ENCODE measurements at places on chromosomes 4 and X.
A peak's percentile ranks its signal among the peaks of the same experiment; 100 is the strongest.

GRCh38 chr4:126269106-126269505 lies 954.4 kb downstream of the FAT4 start:
- H3K4me1 ChIP-seq, result no peaks in the 10 kb centered on the region
- no peak for DNase-seq
- no peak overlapping the region for H3K27ac ChIP-seq
- no peak overlapping the region for H3K4me3 ChIP-seq

DNA sequence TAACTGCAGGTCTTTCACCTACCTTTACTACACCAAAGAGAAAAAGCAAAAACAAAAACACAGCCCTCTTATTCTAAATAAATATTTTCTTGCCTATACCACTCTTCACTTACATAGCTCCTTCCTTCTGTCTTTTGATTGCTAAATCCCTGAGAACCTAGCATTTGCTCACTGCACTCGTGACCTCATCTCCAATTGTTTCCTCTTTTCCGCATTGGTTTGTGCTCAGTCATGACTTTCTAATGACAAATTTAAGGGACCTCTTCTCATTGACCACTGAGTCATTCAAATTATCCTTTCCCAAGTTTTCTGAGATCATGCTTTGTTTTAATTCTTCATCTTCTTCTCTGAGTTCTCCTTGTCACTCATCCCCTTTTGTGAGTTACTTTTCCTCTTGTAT lies 1697.1 kb downstream of the STIM2 start:
- H3K36me3 ChIP-seq, result no peaks in the 10 kb centered on the region
- H3K4me3 ChIP-seq, result no peak overlapping the region
- no peaks in the 10 kb centered on the region for H3K27me3 ChIP-seq
- DNase-seq, result no peak
- H3K27ac ChIP-seq, result no peak overlapping the region

- H3K36me3 ChIP-seq, result no peaks in the 10 kb centered on the region
- no peak for DNase-seq
- H3K4me3 ChIP-seq, result no peak overlapping the region
Observed at GRCh38 chr4:24764345-24764744, 31.0 kb upstream of the SOD3 start.

DNA sequence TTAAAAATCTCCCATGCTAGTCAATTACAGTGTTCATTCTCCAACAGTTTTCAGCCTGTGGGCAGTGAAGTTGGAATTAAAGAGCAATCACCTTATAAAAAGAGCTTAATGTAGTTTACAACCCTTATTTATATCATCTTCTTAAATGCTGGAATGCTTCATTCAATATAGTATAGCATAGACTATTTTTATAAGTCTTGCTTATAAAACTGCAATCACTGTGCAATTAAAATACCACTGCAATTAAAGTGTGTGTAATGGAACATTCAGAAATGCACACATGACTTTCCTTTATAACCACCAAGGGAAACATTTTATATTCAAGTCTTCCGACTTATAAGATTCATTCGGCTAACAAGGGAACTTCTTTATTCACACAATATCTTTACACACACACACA lies 16.4 kb upstream of the DCAF8L1 start:
- no peak overlapping the region for H3K27ac ChIP-seq
- H3K36me3 ChIP-seq, result no peaks in the 10 kb centered on the region
- H3K4me1 ChIP-seq, result no peaks in the 10 kb centered on the region
- no peak overlapping the region for H3K4me3 ChIP-seq
- H3K27me3 ChIP-seq, result no peaks in the 10 kb centered on the region

- H3K36me3 ChIP-seq, result no peaks in the 10 kb centered on the region
- no peak overlapping the region for H3K4me3 ChIP-seq
- no peak overlapping the region for H3K27ac ChIP-seq
- no peak for DNase-seq
- H3K4me1 ChIP-seq, result no peaks in the 10 kb centered on the region
Observed at GRCh38 chr4:174449944-174450785, 72.1 kb downstream of the HPGD start.

DNA sequence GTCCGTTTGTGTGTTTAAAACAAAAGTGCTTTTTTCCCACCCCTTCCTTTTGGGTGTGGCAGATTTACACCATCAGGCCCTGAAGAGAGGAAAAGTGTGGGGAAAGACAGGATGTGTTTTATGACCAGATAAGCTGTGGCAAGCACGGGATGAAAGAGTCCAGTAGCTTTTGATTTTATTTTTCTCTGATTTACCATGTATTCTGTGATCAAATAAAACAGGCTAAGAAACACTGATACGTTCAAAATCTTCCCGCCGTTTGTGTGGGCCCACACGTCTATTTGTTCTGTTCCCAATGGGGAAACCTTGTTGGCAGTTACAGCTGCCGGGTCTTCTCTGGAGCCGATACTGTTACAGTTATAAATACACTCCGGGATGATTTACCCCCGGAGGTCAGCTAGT lies 10.8 kb downstream of the LRP2BP start:
- peaks cover 16% of the 10 kb centered on the region for H3K27me3 ChIP-seq
- H3K27ac ChIP-seq, result no peak overlapping the region
- H3K4me3 ChIP-seq, result no peak overlapping the region
- H3K36me3 ChIP-seq, result peaks cover 6% of the 10 kb centered on the region
- H3K4me1 ChIP-seq, result peaks cover 9% of the 10 kb centered on the region

DNA sequence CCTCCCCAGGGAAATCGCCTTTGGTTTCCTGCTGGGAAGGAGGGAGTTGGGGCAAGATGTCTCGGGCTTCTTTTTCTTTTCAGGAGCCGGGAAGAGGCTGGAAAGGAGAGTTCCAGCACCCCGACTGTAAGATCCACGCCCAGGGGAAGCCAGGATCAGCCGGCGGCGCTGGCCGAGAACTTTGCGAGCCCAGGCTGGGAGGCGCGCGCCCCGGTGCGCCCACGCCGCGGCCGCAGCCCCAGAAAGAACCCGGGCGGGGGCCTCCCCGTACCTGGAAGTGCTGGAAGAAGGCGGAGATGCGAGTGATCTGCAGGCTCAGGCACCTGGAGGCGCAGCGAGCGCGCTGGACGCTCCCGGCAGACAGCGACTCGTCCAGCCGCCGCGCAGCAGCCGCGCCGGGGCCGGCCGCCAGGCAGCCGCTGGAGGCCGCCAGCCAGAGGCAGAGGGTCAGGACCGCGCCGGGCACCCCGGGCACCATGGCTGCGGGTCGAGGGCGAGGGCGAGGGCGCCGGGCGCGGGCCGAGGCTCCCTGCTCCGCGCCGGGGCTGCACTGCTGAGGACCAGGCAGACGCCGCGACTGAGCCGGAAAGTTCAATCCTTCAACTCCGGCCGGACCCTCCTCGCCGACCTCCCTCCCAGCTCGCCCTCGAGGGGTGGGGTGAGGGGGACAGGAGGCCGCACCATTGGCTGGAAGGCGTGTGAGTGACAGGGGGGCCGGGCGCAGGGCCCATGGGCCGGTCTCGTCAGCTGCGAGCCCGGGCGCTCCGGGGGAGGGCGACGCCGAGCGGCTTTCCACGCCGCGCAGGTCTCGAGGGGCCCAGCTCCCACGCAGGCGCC lies at the start of gene ANOS1:
TSS of gene ANOS1 (minus strand) at position 579 of the 837 bp plus-strand sequence. CDS start at position 478, 101 bp downstream.
- H3K36me3 ChIP-seq, result no peaks in the 10 kb centered on the region
- H3K4me1 ChIP-seq, result no peaks in the 10 kb centered on the region
- peaks cover 26% of the 10 kb centered on the region for H3K27me3 ChIP-seq
- no peak within 1 kb of the TSS for H3K4me3 ChIP-seq
- DNase-seq, result no peak
- H3K27ac ChIP-seq, result no peak within 1 kb of the TSS

GRCh38 chr4:121819216-121819965 lies 4.3 kb downstream of the CCNA2 start:
- peaks cover 29% of the 10 kb centered on the region for H3K4me1 ChIP-seq
- no peaks in the 10 kb centered on the region for H3K27me3 ChIP-seq
- DNase-seq, result no peak
- peaks cover 57% of the 10 kb centered on the region for H3K36me3 ChIP-seq
- H3K4me3 ChIP-seq, result no peak overlapping the region

DNA sequence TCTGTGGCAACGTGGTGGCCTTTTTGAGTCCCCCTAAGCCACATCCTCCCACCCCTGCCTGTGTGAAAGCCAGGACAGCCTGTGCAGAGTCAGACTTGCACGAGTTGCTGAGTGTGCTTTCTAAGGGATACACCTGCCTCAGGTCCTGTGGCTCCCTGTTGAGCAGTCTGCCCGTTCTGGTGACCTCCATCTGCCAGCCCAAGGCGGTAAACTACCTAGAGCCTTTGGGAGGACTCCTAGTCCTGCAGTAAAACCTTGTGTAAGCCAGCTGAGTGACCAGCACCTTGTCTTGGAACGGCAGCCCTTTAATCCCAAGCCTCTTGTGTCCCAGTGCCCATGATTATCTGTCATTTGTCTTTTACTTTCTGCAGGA lies 69.3 kb downstream of the NBDY start:
- peaks cover 44% of the 10 kb centered on the region for H3K4me1 ChIP-seq
- peaks cover 6% of the 10 kb centered on the region for H3K36me3 ChIP-seq
- no peaks in the 10 kb centered on the region for H3K27me3 ChIP-seq
- H3K4me3 ChIP-seq, result no peak overlapping the region
- no peak overlapping the region for H3K27ac ChIP-seq

DNA sequence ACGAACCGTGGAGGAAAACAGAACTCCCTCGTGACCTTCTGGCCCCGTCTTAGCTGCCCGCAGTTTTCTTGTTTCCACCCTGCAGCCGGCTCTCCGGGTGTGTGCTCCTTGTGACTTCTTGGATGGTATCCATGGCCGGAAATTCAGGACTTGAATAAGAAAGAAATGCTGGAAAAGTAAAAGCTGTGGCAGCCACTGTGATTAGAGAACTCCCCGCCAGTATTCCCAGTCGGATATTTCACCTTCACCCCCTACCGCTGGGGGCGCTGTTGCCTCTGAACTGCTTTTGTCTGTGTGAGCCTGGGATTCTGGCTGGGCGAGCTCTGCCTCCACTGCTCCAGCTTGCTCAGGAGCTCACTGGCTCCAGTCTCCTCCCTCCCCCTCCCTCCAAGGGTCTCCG lies 41.5 kb upstream of the CYP4V2 start:
- peaks cover 32% of the 10 kb centered on the region for H3K27me3 ChIP-seq
- no peak overlapping the region for H3K4me3 ChIP-seq
- H3K4me1 ChIP-seq, result no peaks in the 10 kb centered on the region
- peak; percentile 30 for DNase-seq
